OCI-M1 (cell line): ENCODE measurements at places on chromosomes 5 and 9.

GRCh38 chr5:149423049-149423793 lies 44.1 kb upstream of the IL17B start:
- no peak for DNase-seq

DNA sequence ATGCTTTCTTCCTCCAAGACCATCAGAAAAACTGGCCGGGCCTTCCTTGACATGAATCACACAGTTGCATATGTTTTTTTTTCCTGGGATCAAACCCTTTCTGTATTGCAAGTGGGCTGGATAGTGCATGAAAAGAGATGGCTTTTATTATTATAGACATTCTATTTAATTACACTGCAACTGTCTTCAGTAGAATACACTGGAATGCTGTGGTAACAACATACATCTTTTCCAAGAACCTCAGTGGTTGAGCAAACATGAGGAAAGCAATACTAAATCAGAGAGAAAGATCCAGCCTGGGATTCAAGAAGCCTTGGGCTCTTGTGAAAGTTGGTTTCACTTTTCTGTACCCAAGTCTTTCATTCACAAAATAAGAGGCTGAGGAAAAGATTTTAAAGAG lies 193.0 kb downstream of the DMAC1 start:
- peak; percentile 85 for DNase-seq

GRCh38 chr5:132655821-132656773 lies 1.9 kb upstream of the IL13 start:
- DNase-seq = no peak

GRCh38 chr9:109417054-109417453 lies 81.1 kb downstream of the PTPN3 start:
- no peak for DNase-seq

GRCh38 chr9:135296735-135297455 lies 182.7 kb upstream of the PPP1R26 start:
- DNase-seq = no peak
